ENCODE measurements at places on chromosomes 16 and 17.

GRCh38 chr16:57424583-57424982 is 20.0 kb downstream of the CCL17 start:
- DNase-seq, result no peak

DNA sequence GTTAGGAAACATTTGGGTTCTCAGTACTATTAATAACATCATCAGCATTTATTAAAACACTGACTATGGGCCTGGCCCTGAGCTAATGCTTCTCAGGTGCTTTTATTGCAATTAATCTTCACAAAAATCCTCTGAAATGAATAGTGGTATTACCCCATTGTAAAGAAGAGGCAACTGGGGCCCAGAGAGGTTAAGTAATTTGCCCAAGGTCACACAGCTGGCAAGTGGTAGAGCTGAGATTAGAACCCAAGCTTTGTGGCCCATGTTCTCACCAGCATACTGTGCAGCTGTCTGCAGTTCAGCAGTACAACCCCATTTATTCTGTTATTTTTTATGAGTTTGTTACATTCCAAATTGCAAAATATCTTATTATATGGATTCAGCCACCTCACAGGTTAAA is 82.3 kb downstream of the TBC1D16 start:
- DNase-seq, result no peak

GRCh38 chr17:78172249-78173051 is 4.1 kb downstream of the SYNGR2 start:
- DNase-seq, result no peak

- DNase-seq, result no peak
Measured at GRCh38 chr16:57725554-57725953, 10.0 kb upstream of the KATNB1 start.

DNA sequence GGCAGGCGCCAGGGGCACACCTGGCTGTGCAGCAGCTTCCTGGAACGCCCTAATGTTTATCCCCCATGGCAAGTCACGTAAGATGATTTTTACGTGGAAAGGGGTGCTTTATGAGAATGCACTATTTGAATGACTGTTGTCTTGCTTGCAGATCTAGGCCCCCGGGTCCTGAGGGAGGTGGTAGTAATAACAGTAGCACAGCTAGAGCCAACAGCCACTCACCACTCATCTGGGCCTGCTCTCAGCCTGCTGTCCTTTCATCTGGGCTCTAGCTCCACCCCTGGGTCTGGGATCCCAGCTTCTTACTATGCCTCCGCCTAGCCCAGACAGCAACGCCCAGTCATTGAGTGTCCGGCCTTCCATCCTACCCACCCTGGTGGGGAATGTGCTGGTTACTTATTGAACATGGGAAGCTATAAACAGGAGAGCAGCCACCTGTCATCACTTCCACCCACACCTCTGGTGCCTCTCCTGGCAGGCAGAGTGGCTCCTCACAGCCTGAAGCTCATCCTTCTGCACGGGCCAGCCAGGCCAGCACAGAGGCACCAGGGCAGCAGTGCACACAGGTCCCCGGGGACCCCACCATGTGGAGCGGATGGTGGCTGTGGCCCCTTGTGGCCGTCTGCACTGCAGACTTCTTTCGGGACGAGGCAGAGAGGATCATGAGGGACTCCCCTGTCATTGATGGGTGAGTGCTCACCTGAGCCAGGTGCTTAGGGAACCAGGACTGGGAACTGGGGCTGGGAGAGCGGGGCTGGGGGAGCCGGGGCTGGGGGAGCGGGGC is 16.6 kb downstream of the DPEP1 start:
- DNase-seq, result no peak

DNA sequence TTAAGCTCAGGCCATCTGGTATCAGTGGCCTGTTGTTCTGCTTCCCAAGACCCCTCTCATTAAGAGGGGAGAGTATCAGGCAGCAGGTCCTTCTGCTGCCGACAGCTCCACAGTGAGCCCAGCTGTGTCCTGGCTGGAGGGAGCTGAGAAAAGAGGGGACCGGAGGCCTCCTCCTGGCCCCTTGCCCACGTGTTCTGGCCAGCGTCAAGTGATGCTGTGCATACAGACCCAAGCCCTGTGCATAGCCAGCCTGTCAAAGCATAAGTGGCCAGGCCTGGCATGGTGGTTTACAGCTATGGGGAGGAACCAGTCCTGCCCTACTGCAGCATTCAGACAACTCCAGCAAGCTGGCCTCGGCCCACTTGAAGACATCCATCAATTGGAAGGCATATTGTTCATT is 48.0 kb downstream of the ABCC6 start:
- DNase-seq, result no peak

- no peak for DNase-seq
Measured at GRCh38 chr17:48546137-48546923, 1.4 kb upstream of the HOXB2 start.

GRCh38 chr16:67764158-67764667 is 42.1 kb downstream of the RANBP10 start:
- no peak for DNase-seq

GRCh38 chr17:30848021-30848420 is 16.3 kb downstream of the ATAD5 start:
- no peak for DNase-seq

DNA sequence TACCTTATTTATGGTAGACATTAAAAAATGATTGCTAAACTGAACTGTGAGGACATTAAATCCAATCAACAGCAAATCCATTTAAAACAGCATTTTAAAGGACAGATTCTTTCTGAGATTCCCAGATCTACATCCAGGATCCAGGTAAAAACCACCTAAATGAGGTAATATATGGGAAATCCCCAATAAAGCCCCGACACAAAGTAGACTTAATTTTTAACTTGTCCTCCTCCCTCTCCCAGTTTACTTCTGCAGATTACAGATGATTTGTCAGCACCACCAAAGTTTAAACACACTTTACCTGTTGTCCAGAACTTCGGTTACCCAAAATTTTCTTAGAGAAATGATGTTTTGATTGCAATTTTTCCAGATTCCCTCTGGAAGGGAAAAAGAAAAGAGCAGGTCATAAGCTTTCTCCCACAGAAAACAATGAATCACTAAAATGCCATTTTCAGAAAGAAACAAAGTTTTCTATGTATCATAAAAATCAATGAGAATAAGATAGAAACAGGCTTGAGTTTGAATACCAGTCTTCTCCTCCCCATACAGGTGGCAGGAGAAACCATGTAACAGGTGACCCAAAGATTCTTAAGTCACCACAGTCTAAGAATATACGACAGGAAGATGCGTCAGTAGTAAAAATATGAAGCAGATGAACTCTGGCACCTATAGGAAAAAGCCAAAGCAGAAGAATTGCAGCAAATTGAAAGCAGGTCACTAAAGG is 22.8 kb downstream of the GJC1 start:
- DNase-seq, result no peak

- no peak for DNase-seq
Measured at GRCh38 chr17:74450231-74450630, 16.2 kb upstream of the CD300A start.

DNA sequence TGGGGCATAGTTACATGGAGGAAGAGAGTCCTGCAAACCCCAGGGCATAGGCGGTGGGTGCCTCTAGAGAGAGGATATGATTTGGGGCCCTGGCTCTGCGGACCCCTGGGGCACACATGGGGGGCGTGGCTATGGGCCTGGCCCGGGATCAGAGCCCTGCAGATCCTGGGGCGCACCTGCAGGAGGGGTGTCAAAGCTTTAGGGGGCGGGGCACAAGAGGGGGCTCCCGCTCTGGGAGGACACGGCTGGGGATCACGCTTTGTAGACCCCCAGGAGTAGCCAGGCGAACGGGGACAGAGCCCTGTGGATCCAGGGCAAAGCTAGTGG is 497 bp downstream of the BCL7C start:
- no peak for DNase-seq

DNA sequence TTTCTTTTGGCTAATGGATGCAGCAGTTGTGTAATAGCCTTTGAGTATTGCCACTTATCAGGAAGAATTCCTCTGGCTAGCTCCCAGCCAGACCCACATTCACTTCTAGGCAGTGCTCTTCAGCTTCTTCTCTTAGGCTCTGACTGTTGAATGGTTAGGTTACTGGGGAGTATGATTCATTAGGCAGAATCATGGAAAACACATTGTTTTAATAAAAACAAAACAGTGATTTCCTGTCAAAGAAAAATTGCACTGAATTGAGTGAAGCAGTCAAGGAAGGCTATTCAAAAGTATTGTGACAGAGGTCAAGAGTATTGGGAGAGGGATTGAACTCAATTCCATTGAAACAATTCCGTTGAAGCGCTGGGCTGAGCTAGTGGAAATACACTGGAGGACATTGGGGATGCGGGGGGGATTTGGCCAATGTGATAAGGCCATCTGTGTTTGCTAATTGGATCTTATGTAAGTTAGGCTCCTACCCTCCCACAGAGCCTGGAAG is 68.0 kb downstream of the CNTNAP4 start:
- DNase-seq, result no peak

- no peak for DNase-seq
Measured at GRCh38 chr17:41617698-41618097, 5.1 kb upstream of the KRT16 start.

- DNase-seq, result no peak
Measured at GRCh38 chr16:832652-833336, 32.3 kb upstream of the GNG13 start.

DNA sequence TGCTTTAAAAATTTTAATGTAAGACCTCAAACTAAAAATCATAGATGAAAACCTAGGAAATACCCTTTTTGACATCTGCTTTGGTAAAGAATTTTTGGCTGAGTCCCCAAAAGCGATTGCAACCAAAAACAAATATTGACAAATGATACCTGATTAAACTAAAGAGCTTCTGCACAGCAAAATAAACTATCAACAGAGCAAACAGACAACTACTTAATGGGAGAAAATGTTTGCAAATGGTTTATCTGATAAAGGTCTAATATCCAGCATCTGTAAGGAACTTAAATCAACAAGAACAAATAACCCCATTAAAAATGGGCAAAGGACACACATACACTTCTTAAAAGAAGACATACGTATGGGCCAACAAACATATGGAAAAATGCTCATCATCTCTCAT is 242.5 kb downstream of the BCAS3 start:
- DNase-seq, result no peak

DNA sequence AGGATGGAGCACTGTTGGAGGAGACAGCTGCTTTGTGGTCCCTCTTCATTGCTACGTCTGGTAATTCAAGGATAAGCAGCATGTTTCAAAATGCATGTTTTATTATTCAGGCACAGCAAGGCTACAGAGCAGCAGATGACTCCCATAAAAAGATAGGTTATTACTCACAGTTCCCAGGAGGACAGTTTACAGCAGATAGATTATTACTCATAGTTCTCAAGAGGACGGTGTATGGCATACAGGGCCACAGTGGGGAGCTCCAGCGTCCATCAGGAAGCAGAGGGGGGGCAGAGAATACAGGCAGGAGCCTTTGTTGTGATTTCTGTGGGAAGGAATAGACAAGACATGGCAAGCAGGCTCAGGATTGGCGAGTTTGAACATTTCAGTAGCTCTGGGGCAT is 72.9 kb downstream of the DNAH9 start:
- no peak for DNase-seq

- DNase-seq, result no peak
Measured at GRCh38 chr17:1951920-1952319, 73.2 kb downstream of the RTN4RL1 start.

- DNase-seq, result no peak
Measured at GRCh38 chr17:7831233-7831632, 2.8 kb upstream of the KDM6B start.

GRCh38 chr17:31202968-31203367 is 94.1 kb downstream of the OMG start:
- no peak for DNase-seq

- DNase-seq, result no peak
Measured at GRCh38 chr16:35552763-35553162, 2093.4 kb downstream of the TP53TG3F start.

DNA sequence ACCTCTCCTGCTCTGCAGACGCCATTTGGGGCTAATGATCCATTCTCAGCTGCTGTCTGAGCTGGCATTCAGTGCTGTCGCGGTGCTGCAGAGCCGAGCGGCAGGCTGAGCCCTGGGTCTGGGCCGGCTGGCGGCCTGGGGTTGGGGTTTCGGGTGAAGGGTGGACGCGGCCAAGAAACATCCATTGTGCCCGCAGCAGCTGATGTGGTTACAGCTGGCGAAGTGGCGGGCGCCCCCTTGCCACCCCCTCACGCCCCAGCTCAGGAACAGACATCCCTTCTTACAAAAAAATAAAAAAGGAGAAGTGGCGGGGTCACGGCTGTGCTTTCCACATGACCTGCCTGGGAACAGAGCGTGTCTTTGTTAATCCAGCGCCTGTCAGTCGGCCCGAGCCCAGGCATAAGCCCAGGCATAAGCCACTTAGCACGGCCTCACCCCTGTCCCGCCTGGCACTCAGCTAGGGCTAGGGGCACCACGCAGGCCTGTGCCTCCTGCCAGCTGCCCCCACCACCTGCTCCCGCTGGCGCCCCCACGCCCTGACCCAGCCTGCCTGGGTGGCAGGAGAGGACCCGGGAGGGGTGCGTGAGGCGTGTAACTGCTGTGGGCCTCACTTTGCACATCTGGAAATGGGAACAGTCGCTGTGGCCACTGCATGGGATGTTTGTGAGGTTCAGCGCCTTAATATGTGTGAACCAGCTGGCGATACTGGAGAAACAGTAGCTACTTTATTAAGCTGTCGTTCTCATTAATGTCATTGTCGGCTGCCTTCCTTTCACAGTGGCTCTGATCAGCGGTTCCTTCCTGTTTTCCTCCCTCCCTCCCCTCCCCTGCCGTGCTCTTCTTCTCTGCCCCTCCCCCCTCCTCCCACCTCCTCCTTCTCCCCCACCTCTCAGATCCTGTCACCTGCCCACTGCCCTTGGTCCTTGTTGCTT is 197.7 kb upstream of the CIBAR2 start:
- DNase-seq, result no peak

GRCh38 chr17:9336817-9337216 is 238.8 kb downstream of the STX8 start:
- DNase-seq, result no peak

DNA sequence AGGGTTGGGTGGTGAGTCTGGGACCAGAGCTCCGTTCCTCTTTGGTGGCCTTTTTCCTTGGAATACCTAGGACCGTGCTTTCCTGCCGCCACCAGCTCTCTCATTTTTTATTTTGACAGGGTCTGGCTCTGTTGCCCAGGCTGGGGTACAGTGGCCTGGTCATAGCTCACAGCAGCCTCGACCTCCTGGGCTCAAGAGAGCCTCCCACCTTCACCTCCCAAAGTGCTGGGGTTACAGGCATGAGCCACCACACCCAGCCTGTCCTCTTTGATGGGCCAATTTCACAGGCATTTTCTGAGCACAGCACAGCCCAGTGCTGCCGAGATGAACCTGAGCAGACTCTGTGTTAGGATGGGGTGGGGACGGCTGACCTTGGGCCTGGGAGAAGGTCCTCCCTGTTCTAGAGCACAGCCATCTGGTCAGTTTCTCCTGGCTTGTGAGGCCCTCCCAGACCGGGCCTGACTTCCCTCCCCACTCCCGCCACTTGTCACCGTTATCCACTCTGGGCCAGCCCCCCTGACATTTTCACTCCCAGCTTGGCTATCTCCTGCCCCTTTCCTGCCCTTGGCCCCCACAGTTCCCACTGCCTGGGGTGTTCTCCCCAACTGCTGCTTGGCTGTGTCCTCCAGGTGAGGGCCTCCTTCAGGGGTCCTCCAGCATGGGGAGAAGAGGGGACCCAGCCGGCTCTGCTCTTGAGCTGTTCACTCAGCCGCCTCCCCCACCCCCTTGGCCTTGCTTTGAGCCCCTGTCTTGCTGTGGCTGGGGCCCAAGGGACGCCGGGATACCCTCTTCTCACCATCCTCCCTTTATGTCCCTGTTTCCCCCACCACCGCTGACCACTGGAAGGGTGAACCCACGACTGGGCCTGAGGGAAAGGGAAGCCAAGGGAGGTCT is 5.0 kb downstream of the ADCY7 start:
- DNase-seq, result no peak
